ENCODE measurements at places on chromosomes 2 and 18. TPM values are rescaled to one million over a fixed set of nuclear protein-coding genes. Genes with fewer than 3 reads are reported as not detected.

Gene CGREF1
- total RNA-seq, result 4.0 TPM

Gene PARD6G
- total RNA-seq, result 12.8 TPM

Gene CHRND
- not detected for total RNA-seq

Gene TAF1B
- total RNA-seq, result 27.9 TPM

DNA sequence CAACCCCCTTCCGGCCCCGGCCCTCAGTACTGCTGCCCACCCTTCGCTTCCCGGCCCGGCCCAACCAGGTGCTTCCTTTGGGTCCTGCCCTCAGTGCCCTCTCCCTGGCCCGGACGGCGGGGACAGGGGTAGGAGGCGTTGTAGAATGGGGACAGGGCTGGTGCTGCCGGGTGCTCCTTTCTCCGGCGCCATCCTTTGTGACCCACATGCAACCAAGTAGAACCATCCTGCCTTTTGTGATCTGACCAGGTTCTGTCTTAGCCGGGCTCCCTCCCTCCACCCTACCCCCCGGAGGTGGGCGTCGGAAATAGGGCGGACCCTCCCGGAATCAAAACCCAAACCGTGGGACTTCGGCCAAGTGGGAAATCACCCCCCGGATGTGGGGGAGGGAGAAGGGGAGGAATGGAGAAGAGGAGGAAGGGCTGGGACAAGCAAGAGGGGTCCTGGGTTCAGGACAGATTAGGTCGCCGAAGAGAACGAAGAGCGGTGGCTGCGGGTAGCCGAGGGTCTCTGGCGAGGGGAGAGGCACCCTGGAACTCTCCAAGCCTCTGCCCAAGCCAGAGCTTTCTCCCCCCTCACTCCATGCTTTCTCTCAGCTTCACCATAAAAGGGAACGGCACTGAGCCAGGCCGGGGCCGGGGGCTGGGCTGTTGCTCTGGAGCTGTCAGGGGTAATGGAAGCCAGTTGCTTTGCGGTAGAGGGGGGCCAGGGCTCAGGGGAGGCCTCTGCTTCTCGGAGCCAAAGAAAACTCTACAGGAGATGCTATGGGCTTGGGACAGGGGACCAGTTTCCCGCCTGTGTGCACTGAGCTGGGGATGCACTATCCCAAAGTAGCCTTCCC is 756 bp upstream of the OST4 start:
- H3K4me1 ChIP-seq, result peaks cover 7% of the 10 kb centered on the region
- peaks cover 16% of the 10 kb centered on the region for H3K36me3 ChIP-seq
- H3K4me3 ChIP-seq, result peak overlapping the region; percentile 98
- no peak for DNase-seq

DNA sequence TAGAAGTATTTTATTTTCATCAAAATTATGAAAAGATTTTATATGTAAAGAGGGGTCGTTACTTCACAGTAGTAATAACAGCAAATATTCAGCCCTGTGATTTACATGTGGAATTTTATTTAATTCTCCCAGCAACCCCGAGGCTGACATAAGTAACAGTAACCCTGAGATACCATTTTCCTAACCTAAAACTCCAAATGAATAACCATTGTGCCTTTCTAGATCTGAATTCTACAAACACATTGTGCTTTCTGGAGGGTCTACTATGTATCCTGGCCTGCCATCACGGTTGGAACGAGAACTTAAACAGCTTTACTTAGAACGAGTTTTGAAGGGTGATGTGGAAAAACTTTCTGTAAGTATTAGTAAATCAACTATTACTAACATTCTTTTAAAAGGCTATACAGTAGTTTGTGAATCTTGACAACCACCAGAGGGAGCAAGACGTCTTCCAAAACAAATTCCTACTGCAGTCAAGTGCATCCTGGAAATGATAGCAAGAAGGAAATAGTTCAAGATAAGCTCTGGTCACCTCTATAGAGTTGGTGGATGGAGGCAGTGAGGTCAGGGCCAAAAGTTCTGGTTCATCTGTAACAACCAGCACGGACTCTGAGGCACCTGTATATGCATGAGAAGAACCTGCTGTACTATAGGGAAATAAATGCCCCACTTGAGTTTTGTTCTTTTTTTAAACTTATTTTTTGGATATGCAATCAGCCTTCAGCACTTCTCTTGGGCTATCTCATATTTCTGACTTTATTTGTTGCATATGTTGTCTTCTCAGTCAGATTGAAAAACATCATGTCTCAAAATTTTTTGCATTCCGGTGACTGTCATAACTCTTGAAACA is 37.4 kb downstream of the ACTR2 start:
- peaks cover 18% of the 10 kb centered on the region for H3K36me3 ChIP-seq
- no peak overlapping the region for H3K4me3 ChIP-seq
- no peaks in the 10 kb centered on the region for H3K27me3 ChIP-seq
- H3K27ac ChIP-seq, result no peak overlapping the region
- H3K4me1 ChIP-seq, result peaks cover 3% of the 10 kb centered on the region
- DNase-seq, result peak; percentile 78

- H3K4me1 ChIP-seq, result no peaks in the 10 kb centered on the region
- H3K36me3 ChIP-seq, result no peaks in the 10 kb centered on the region
- no peaks in the 10 kb centered on the region for H3K27me3 ChIP-seq
- no peak overlapping the region for H3K27ac ChIP-seq
Observed at GRCh38 chr18:69239849-69240674, 160.6 kb upstream of the DOK6 start.

- H3K4me3 ChIP-seq, result no peak overlapping the region
- no peaks in the 10 kb centered on the region for H3K27me3 ChIP-seq
- no peak overlapping the region for H3K27ac ChIP-seq
- H3K36me3 ChIP-seq, result peaks cover 26% of the 10 kb centered on the region
- H3K4me1 ChIP-seq, result no peaks in the 10 kb centered on the region
- no peak for DNase-seq
Observed at GRCh38 chr2:112757265-112757664, 7.1 kb downstream of the CKAP2L start.
